Placental pericyte (primary cell): ENCODE measurements at places on chromosomes 7 and 10. TPM values are rescaled to one million over a fixed set of nuclear protein-coding genes. Genes with fewer than 3 reads are reported as not detected.

Gene ZPBP
- not detected in 2 replicates for total RNA-seq

Gene SEC31B
- 2.9 and 4.2 TPM in 2 replicates for total RNA-seq

Gene OIT3
- total RNA-seq, result not detected in 2 replicates

Gene ADAP1
- 3.1 and 13.1 TPM in 2 replicates for total RNA-seq

Gene RBP3
- under 0.01 TPM in 1 of 2 replicates, not detected in the other for total RNA-seq

Gene KIF11
- total RNA-seq, result 1.3 and 47.4 TPM in 2 replicates

Gene ITGA8
- total RNA-seq, result under 0.01 and 13.9 TPM in 2 replicates

Gene SPDYE2
- total RNA-seq, result not detected in 2 replicates

Gene IDI2
- total RNA-seq, result not detected in 2 replicates
